ENCODE measurements at places on chromosomes 13 and 19.

- no peak for DNase-seq
Measured at GRCh38 chr13:43058318-43058674, 34.9 kb downstream of the DNAJC15 start.

DNA sequence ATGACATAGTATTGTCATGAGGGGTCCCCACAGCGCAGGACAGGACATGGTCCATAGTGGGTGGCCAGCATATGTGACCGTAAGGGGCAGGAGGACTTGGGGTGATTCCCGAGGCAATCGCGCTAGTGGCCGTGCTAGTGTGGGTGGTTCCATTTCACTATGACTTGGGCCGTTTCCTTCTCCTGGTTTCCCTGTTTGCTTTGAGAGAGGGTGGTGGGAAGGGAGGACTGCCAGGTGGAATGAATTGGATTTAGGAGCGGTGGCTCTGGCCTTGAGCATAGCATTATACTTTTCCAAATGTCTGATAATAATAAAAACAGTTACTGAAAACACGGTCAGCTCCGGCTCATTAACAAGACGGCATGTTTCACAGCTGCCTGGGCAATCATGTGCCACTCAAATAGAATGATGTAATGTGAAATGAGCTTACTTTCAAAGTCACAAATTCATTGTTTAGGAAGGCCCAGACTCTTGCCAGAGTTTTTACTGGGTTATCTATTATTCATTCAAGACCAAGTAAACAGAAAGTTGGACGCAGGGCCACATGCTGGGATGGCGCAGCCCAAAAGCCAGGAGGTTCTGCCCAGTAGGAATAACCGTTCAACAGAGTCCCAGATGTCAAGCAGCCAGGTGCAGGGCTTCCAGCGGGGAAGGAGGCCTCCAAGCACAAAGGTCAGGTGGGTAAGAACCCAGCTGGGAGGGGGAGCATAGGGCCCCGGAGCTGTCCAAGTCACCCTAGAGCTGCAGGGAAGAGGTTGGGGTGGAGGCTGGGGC is 19.6 kb upstream of the SLC15A1 start:
- DNase-seq: no peak

DNA sequence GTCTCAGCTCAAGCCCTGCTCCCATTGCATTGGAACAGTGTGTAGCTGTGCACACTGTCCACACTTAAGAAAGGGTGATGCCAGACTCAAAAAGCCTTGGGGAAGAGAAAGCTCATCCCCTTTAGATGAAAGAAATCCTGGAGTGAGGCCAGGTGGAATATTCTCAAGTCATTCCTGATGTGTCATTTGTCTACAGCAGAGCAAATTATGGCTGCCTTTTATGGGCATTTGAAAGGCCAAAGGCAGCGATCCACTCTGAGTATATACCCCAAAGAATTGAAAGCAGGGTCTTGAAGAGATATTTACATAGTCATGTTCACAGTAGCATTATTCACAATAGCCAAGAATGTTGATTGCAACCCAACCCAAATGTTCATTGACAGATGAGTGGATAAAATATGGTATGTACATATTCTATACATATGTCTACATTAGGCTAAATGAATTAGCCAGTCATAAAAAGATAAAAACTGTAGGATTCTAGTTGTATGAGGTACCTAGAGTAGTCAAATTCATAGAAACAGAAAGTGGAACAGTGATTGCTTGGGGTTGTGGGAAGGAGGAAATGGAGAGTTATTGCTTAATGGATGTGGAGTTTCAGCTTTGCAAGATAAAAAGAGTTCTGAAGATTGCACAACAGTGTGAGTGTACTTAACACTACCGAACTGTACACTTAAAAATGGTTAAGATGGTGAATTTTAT is 214.9 kb downstream of the KCNRG start:
- no peak for DNase-seq

GRCh38 chr13:44764302-44764692 is 188.2 kb upstream of the TSC22D1 start:
- DNase-seq: no peak

GRCh38 chr19:58345558-58345957 is 7.7 kb downstream of the A1BG start:
- DNase-seq: no peak

- no peak for DNase-seq
Measured at GRCh38 chr13:83666141-83666540, 216.1 kb downstream of the SLITRK1 start.

GRCh38 chr13:40812102-40812501 is 22.7 kb downstream of the SLC25A15 start:
- no peak for DNase-seq

DNA sequence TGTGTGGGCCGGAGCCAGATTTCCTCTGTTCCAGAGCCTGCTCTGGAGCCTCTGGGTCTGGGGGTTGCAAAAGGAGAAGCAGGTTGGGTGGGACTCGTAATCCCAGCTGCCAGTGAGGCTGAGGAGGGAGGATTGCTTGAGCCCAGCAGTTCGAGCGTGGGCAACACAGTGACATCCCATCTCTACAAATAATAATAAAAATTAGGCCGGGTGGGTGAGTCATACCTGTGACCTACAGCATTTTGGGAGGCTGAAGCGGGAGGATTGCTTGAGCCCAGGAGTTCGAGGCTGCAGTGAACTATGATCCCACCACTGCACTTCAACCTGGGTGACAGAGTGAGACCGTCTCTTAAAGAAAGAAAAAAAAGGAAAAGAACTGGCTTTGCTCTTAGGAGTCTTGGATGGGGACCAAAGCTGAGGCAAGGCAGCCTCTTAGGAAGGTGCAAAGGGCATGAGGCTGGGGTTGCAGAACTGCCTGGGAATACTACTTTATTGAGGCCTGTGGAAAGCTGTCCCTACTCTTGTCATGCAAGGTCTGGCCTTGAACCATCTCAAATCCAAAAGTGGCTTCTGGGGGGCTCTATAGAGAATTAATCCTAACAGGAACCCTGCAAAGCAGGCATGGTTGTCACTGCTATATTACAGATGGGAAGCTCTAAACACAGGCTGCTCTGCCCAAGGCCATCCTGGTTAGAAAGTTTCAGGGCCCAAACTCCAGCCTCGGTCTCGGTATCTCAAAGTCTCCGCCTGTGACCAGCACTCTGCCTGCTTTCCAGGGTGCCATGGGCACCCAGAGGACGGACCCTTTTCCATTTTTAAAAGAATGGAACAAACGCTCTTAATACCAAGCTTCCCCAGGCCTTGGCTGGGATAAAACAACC is 880 bp upstream of the C19orf12 start:
- no peak for DNase-seq

- DNase-seq: no peak
Measured at GRCh38 chr13:45195421-45195820, 5.4 kb downstream of the KCTD4 start.

DNA sequence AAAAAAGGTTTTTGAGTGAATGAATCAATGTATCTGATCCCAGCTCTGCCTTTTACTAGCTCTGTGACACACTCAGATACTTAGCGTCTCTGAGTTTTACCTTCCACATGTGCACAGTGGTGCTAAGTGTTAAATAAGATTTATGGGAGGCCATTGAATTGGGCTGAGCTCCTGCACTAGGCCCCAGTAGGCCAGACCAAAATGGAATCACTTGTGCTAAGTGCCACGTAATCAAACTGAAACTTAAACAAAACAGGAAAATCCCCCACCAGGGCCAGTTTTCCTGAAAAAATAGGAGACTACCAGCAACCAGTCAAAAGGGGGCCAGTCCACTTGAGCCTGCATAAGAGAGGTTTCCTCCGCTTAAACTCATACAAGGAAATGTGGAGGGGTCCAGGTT is 40.9 kb downstream of the GJA3 start:
- DNase-seq: no peak

DNA sequence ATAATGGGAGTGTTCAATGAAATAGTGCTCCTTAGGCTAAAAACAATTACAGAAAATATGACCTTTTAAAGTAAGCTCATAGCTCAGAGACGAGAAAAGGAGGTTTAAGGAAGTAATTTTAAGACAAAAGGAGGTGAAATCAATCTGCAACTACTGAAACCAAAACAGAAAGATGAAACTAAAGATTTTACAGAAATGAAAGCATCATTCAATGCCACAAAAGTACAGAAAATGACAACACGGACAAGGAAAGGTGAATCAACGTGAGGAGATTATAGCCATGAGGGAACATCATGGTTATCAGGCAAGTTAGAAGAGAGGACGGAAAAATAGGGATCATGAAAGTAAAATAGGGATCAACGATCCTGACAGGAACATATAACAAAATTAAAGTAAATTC is 745.2 kb downstream of the PCDH17 start:
- DNase-seq: no peak

GRCh38 chr13:97386801-97387484 is 47.0 kb upstream of the RAP2A start:
- no peak for DNase-seq

GRCh38 chr13:37001921-37002250 is 1.3 kb downstream of the EXOSC8 start:
- no peak for DNase-seq

DNA sequence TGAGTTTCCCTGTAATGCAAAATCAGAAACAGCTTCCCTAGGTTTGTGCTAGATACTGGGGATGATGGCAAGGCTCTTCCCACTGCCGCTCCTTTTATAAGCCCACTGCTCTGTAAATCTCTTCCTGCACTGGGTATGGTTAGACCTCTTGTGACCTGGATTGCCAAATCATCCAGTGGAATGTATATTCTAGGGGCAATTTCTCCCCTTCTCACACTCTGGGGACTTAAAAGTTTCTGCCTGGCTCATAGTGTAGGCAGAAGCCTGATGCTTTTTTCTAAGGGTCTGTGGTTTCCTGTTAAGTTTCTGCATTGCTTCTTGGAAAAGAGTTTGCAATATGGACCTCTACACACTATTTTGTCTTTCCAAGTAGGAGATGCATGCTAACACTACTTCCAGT is 1582.0 kb upstream of the PCDH20 start:
- DNase-seq: no peak

DNA sequence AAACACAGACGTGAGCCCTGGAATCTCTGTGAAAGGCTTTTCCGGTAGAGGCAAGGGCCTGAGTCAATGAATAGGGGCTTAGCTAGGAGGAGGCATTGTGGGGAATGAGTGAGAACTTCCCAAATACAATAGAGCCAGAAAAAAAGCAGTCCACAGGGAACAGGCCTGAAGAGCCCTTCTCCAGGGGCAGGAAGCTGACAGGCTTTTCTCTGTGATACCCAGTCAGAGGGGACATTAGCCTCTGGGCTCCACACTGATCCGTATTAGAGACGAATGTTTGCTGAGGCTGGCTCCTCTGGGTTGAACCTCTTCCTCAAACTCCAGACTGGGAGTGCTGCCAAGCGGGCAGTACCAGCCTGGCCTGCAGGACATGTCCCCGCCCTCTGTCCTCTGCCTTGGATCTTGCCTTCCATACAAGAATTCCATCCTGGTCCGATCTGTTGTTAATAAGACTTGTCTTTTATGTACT is 2.3 kb downstream of the DHRS12 start:
- no peak for DNase-seq

- no peak for DNase-seq
Measured at GRCh38 chr13:100512422-100512821, 76.2 kb downstream of the GGACT start.

GRCh38 chr13:29681864-29682263 is 86.4 kb upstream of the SLC7A1 start:
- no peak for DNase-seq

DNA sequence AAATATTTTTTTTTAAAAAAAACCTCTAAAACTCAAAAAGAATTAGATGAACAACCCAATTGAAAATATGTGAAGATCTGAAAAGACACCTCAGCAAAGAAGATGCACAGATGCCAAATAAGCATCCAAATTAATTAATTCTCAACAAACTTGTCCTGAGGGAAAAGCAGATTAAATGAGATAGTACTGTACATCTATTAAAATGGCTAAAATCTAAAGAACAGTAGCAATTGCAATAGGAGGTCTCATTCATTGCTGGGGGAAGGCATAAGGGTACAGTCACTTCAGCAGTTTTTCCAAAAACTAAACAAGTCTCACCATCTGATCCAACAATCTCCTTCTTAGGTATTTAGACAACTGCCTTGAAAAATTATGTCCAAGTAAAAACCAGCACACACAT is 22.0 kb downstream of the PLPP2 start:
- DNase-seq: no peak

DNA sequence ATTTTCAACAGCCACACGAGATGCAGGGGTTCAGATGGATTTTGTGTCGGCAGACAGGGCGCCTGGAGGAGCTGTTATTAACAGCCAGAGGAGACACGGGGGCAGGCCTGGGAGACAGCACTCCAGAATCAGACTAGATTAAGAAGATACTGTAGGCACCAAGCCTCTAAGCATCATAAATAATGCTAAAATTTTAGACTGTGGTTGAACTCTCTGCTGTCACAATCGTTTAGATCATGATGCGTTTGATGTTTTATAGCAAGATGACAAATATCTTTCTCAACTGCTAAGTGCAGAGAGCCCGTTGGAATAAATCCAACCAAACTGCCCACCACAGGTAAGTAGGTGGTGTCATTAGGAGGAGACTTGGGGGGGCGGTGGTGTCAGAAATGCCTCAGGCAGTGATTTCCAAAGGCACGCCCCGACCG is 63.9 kb downstream of the CEBPG start:
- DNase-seq: no peak

DNA sequence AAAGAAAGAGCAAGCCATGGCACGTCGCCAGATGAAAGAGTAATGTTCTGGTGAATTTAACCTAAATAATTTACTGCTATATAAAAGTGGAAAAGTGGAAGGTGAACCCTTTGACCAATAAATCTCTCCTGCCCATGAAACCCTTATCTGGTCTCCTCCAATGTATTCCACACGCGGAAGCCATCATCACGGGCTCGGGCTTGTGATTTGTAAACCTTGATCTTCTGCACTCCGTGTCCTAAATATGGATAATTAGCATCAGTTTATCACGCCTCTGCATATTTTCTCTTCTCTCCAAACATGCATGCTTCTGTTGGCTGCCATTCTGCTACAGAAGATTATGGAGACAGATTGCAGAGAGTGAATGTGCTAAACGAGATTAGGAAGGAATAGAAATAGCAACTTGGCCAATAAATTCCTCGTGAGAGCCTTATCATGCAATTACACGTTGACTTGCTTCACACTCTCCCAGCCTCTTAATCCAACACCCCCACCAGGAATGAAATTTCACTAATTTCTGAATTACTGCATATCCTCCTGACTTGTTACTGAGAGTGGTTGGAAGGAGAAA is 34.5 kb downstream of the SOX1 start:
- DNase-seq: no peak
